Germinal center (tissue), 1 donor: ENCODE measurements at places on chromosomes 2 and 18.

GRCh38 chr2:58865436-58865835, 624.3 kb upstream of the FANCL start:
- DNase-seq = peak; percentile 15

GRCh38 chr2:36670881-36671595, 25.5 kb upstream of the VIT start:
- no peak for DNase-seq

DNA sequence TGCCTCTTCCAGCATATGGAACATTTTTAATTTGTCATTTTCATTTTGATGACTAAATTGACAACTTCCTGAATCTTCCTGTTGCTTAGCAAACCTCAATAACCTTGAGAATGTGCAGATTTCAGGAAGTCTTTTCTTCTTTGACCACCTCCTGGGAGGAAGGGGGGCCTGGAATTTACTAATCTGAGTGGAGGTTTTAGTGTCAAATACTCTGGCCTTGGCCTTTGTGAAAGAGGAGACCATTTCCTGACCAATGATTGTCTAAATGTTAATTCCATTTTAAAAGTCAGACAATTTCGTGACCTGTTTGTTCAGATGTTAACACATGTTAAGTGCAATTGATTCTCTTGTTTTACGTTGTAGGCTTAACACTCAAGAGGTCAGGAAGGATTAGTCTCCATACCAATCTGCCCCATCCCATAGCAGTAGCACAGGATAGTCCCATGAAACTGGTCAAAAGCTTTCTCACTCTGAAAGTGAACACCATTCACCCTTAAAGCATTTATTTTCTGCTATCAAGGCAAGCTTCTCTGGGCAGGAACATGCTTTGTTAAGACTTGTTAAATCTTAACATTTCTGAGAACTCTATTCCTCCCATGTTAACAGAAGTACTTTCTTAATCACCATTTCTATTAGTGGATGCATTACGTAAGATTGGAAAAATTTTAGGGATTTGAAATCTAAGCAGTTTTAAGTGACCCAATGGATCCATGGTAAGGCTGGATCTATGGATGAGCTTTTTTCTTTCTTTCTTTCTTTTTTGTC, 219.6 kb downstream of the RND3 start:
- DNase-seq = no peak

- DNase-seq = no peak
These were observed 122.2 kb upstream of the MAP3K20 start for GRCh38 chr2:172953411-172953810.

DNA sequence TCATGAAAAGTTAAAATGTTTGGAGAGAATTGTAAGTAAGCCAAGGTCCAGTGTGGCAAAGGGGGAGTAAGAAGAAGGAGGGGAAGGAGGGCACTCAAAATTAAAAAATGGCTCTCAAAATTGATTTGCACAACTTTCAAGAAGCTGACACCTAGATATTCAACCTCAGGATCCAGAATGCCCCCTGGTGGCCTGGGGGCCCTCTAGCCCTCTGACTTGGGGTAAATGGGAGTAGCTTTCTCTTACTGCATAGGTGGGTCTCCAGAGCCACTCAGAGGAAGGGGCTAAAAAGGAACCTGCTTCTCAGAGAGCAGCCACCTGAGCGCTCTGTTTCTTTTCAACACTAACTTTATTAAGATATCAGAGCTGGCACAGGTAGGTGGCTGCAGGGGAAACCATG, 968.5 kb downstream of the BCL11A start:
- no peak for DNase-seq

- no peak for DNase-seq
These were observed 78.3 kb downstream of the STPG4 start for GRCh38 chr2:47076586-47077441.

- DNase-seq = no peak
These were observed 8.8 kb upstream of the FAM98A start for GRCh38 chr2:33607905-33608304.

- DNase-seq = no peak
These were observed 77.2 kb downstream of the CD28 start for GRCh38 chr2:203783496-203784203.

DNA sequence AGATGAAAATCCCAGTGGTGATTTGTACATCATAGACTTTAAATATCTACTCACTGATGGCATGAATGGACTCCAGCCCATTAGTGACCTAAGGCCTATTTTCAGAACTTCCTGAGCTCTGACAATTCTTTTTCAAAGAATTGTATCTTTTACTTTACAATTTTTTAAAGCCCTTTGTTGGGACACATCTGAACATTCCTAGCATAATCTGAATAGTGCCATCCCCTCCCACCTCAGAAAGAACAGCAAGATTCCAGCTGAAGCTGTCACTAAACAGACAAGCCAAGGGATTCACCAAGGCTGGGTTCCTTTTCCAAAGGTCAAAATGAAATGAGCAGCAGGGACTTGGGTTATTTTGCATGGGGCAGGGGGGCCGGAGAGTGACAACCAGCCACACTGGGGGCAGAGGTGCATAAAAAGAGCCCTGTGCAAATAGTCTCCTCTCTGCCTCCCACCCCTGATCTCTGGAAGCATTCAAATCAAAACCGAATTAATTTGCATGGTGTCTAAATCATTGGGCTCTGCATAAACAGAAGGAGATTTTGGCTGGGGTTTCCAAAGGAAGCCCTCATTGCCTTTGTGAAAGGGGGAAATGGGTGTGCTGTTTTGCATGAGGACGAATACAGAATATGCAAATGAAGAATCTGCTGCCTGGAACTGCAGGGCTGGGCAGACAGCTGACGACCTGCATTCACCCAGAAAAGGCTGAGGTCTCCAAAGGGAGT, 17.2 kb downstream of the EPHA4 start:
- DNase-seq = peak; percentile 72

GRCh38 chr2:71669058-71669456, 215.7 kb downstream of the DYSF start:
- no peak for DNase-seq

GRCh38 chr2:122875091-122875865, 1119.8 kb downstream of the TSN start:
- no peak for DNase-seq

DNA sequence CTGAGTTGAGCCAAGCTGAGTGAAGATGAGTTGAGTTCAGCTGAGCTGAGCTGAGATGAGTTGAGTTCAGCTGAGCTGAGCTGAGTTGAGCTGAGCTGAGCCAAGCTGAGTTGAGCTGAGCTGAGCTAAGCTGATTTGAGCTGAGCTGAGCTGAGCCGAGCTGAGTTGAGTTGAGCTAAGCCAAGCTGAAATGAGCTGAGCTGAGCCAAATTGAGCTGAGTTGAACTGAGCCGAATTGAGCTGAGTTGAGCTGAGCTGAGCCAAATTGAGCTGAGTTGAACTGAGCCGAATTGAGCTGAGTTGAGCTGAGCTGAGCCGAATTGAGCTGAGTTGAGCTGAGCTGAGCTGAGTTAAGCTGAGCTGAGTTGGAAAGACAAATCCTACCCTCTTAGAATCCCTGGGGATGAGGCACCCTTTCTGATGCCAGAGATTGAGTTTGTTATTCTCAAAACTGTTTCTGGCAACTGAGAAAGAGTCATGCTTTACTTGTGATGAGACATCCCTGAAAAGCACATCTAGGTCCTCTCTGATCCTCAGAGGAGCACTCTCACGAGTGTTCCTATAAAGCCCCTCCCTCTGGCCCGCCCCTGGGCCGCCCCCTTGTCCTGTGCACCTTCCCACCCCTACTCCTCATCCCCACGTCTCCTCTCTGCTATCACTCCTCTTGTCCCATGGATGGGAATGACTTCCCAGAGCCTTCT, 116.5 kb downstream of the MCFD2 start:
- DNase-seq = no peak

GRCh38 chr2:28225473-28226080, 167.1 kb upstream of the FOSL2 start:
- no peak for DNase-seq

GRCh38 chr2:86309966-86310365, 27.5 kb downstream of the REEP1 start:
- no peak for DNase-seq

GRCh38 chr18:50751490-50751889, 68.3 kb downstream of the MRO start:
- DNase-seq = no peak

DNA sequence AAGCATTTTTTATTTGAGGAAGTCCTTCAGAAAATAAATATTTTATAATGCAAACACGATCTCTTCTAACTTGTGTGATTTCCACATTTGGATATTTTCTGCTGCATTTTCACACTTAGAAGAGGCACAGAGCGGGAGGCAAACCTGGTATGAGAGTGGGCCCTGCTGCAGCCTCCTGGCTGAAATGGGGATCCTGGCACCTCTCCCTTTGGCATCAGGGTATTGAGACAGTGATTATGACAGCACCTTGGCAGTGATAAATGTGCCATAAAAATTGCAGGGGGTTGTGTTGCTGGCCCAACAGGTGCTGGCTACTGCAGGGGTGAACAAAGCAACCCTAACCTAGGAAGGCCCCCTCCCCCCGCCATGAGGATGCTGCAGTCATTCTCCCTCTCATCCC, 128.6 kb downstream of the TSN start:
- no peak for DNase-seq

DNA sequence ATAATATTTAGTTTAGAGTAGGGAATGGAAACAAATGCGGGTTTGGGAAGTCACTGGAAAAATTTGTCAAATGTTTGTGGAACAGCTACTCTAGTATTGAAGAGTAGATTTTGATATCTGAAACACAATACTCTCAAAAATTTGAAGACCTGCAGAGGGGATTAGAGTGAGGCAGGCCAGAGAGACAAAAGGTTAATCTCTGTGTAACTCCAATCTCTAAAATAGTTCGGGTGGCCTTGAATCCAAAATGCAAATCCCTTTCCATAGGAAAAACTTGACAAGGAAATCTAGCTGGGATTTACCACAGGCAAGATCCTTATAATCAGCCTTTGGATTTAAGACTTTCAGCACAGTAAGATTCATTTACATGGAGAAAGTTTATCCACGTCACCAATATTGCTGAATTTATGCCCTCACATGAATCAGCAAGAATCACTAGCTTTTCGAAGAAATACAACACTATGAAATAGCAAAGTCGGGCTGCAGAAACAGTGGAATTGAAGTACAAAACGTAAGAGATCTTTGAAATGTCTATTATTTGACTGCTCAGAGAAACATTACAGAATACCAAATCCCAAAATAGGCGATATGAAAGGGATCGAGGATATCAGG, 423.7 kb upstream of the ZNF804A start:
- DNase-seq = no peak

GRCh38 chr2:118967124-118967880, 25.3 kb downstream of the MARCO start:
- DNase-seq = no peak

GRCh38 chr18:78767648-78768071, 212.0 kb upstream of the SALL3 start:
- DNase-seq = no peak

- no peak for DNase-seq
These were observed 45.8 kb downstream of the ROCK2 start for GRCh38 chr2:11298592-11298991.

DNA sequence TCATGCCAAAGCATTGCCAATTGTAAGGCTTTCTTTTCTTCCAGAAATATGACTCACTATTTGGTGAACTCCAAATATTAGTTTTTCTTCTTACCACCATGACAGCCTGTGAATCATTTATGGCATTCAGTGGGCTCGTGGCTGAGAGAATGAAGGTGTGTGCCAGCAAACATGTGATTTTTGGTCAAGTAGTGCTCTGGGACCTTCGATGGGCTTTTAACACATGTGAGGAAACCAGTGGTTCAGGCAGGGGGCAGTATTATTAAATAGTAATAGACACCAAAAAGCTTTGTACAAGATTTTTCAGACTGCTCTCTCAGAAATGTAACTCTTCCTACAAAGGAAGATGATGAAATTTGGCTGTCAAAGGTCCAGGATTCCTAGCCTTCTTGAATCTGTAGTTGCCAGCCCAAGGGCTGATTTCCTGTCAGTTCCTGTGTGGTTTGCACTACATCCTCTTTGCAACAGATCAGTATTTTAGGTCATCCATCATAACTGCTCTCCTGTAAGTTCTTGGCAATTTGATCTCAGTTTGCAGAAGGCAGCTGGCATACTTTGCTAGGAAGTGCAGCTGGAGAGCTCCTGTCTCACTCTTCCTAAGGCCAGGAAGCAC, 64.3 kb downstream of the BABAM2 start:
- DNase-seq = peak; percentile 3

GRCh38 chr2:96856776-96857666, 795 bp downstream of the ANKRD39 start:
- peak; percentile 71 for DNase-seq

GRCh38 chr2:65686928-65687521, 254.6 kb upstream of the SPRED2 start:
- DNase-seq = no peak

DNA sequence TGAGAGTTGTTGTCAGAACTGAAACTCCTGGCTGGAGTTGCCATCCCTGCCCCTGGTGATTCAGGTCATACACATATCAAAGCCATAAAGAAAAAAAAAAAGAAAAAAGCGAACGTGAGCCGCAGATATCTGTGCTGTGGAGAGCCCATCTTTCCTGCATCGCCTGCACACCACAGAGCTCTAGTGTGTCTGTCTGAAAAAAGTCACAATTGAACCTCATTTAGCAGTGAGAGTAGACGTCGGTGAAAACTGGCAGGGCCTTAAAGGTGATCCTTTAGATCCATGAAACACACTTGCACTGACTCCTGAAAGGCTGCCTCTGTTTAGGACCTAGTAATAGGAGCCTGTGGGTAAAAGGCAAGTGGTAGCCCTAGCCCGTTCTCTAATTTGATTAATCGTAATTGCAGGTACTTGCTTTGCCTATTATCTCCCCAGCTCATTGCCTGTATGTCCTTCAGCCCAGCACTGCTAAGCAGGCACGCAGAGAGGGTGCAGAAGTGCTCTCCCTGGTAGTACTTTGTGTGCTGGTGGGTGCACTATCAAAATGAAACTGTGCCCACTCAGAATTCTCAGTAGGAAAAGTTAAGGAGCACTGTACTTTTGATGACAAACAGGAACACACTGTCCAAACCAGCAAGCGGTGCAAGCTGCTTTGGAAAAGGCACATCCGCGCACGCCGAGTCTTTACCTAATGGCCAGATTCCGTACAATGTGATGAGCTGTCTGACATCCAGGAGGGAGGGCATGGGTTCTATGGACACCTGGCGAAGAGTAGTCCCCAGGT, 103.5 kb upstream of the ASB18 start:
- no peak for DNase-seq

DNA sequence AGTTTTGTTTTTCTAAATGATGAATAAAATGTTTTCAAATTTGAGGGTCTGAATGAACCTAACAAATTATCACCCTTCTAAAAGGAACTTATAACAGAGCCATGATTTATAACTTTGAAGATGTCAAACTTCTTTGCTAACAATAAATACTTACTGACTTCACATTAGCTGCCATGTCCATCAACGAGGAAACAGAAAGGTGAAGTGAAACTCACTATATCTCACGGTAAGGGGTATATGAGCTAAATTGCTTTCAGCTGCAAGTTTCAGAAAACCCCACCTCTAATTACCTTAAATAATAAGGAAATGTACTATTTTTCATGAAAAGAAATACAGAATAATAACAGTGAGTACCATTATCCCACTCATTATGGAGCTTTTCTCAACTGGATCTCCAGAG, 350.8 kb upstream of the NT5C1B start:
- DNase-seq = no peak

DNA sequence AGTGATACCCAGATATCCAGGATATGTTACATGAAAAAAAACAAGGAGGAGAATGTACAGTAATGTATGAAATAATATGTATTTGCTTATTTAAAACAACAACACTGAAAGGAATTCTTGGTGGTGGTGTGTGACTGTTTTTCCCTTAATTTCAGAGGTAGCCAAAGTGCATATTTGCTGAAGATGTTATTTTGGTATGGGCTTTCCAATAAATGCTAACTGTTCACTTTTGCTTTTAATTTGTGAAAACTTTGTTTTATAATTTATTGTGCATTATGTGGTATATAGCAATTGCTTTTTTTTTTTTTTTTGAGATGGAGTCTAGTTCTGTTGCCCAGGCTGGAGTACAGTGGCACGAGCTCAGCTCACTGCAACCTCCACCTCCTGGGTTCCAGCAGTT, 7.6 kb downstream of the CCNYL1 start:
- DNase-seq = no peak
